Femur (tissue), 1 donor: ENCODE measurements at places on chromosomes 12 and 14.

DNA sequence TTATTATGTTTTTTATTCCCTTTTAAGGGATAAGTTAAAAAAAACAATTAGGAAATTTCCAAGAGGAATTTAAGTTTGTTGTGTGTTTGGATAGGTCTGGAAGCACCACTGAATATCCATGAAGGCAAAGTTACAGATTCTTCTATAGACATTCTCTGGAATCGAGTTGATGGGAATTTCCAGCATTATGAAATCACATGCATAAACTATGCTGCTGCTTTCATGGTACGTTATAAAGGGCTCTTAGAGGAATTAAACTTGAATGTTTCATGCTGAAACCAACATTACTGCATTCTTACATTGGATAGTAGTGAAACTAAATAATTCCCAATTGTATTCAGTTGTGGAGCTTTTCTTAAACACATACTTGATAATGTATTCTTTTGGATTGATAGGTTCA is 21.5 kb upstream of the PTPRQ start:
- no peak for DNase-seq

DNA sequence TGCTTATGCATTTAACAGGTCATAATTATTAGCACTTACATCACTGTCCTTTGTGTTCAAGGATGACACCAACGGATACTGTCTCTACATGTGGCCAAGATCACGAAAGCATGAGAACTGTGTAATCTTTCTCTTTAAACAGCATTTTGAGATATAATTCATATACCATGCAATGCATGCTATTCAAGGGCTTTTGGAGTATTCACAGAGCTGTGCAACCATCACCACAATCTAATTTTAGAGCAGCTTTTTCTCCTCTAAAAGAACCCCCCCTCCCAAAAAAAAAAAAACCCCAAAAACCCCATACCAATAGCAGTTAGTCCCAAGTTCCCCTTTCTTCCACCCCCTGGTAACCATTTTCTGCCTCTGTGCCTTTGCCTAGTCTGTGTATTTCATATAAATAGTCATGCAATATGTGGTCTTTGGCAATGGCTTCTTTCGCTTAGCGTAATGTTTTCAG is 60.6 kb downstream of the SPRING1 start:
- no peak for DNase-seq

GRCh38 chr12:132662901-132663755 is 24.0 kb downstream of the POLE start:
- no peak for DNase-seq

DNA sequence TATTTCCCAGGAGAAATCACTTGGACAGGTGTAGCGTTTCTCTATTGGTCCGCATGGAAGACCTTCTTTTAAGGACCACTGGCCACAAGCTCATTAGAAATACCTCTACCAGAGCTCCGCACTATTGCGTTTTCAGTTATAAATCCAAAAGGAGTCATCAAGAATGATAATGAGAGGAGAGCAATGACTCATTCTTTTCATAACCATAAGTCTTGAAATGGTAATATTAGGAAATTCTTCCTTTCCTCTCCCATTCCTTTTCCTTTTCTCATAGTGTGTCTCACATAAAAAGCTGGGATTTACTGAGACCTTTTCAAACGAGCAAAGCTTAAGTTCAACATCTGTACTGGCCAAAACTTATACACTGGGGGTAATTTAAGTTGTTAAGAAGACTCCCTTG is 215.7 kb downstream of the CPNE8 start:
- DNase-seq, result no peak

- DNase-seq, result no peak
Observed at GRCh38 chr12:86914721-86915120, 658.5 kb upstream of the MGAT4C start.

DNA sequence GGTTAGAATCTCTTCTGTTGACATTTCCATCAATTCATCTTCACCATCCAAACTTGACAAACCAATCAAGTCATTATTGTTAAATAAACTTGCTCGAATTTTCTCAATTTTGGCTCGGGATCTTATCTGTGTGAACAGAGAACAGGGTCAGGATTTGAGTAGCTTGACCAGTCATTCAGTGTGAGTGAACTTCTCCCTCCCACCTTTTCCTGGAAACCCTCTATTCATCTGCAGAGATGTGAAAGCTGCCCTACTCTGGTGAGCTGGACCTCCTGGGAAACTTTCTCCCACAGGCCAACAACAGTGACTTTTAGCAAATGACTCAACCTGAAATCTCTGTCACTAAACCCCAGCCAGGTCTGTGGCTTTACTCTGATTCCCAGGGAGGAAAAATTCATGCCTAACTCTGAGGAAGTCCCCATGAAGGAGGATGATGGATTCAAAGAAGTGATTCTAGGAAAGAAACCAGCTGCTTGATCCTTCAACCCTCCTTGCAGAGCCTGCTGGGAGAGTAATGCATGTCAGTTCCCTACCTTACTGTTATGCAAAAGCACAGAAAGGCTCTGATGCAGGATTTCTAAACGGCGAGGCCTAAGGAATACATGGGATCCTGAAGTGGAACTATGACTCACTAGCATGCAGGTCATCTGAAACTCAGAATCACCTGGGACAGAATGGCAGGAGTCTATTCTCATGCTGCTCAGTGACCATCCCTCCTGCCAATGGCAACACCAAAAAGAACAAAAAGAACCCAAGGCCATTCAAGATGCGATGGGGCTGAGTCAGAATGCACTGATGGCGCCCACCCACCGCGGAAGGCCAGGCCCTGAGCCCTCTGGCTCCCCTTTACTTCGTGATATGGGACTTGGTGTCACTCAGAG is 58.0 kb downstream of the TRAFD1 start:
- no peak for DNase-seq

DNA sequence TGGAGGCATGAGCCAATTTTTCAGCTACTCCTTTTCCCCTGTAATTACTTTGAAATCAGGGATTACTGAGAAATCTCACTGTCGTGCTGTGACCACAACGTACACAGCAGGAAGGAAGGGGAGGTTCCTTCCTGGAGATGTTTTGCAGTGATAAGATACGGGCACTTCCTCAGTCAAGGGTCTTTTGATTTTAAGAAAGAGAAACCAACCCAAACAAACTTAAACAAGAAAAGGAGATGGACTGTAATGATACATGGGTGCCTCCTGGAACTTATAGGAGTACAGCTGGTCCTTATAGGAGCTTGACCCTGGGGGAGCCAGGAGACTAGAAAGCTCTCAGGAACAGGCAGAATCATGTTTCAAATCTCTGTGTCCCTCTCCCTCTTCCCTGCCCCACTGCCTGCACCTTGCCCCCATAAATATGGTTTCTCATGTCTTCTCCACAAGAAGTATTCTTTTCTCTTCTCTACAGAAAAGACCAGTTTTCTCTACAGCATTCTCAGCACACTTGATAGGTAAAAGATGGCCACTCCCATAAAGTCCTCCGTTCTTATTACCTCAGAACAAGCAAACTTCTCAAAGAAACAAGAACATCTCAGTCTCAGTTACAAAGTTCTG is 281.1 kb upstream of the AMIGO2 start:
- DNase-seq, result no peak

GRCh38 chr14:68856572-68856971 is 63.7 kb upstream of the ZFP36L1 start:
- no peak for DNase-seq

DNA sequence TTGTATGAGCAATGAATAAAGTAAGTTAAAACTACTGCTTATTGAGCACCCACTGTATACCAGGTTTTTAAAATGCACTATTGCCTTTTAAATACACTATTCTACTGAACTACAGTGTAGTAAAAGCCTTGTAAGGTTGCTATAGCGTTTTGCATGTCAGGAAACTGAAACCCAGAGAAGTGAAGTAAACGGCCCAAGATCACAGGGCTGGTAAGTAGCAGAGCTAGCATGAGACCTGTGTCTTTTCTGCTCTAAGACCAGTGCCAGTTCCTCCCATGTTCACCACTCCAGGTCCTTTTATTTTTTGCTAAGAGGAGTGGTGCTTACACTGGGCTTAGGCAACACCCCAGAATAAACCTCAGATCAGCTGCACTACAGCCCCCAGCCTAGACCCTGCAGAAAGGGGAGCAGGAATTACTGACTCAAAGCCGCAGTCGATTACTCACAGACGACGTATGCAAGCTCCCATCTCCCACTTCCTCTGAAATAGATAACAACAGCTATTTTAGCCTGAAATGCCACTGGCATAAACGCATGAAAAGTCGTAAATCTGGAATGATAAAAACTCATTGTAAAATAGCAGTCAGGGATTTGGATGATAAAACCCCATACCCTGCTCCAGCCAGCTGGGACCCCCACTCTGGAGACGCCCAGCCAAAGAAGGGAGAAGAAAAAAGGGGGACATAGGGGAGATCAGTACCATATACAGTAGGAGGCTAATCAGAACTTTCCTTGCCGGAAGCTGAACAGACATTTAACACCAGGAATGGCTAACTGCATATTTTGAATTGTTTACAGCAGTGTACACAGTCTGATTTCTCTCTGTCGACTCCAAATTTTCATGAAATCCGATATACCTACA is 108.3 kb downstream of the NUAK1 start:
- no peak for DNase-seq

- no peak for DNase-seq
Observed at GRCh38 chr12:107236824-107237511, 143.6 kb upstream of the CRY1 start.

DNA sequence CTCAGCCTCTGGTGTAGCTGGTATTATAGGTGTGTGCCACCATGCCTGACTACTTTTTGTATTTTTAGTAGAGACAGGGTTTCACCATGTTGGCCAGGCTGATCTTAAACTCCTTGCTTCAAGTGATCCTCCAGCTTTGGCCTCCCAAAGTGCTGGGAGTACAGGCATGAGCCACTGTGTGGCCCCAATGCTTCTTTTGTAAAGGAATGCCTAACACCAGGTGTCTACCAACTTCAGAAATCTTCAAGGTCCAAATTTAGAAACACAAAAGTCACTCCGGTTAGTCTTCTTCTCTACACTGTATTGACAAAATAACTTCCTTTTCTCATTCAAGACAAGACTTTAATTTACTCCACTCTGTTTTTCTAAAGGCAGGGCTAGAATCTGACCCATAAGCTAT is 188.7 kb downstream of the PRKD1 start:
- DNase-seq, result no peak

DNA sequence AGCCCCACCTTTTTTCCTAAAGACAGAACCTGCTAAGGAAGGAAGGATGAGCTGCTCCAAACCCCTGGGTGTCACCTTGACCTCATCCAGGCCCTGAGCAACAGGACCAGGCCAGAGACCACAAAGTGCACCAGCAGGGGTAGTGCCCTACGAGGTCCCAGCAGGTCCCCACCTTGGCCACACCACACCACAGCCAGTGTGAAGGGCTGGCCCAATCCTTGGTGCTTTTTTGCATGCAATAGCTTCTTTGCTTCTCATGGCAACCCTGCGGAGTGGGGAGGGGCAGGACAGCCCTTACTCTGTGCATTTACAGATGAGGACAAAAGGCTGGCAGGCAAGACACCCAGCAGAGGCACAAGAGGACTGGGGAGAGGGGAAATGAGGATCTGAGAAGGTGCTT is 352.6 kb downstream of the BCL11B start:
- DNase-seq, result peak; percentile 5

GRCh38 chr14:61332658-61333029 is 11.3 kb downstream of the PRKCH start:
- no peak for DNase-seq

- DNase-seq, result no peak
Observed at GRCh38 chr12:122094735-122095631, 16.4 kb downstream of the MLXIP start.

- DNase-seq, result peak; percentile 70
Observed at GRCh38 chr14:75333606-75334548, 55.2 kb downstream of the FOS start.

GRCh38 chr12:52362118-52362726 is 5.1 kb downstream of the KRT85 start:
- DNase-seq, result no peak

- no peak for DNase-seq
Observed at GRCh38 chr12:43988838-43989560, 153.1 kb downstream of the TMEM117 start.

GRCh38 chr12:6943389-6943721 is 261 bp upstream of the RNU7-1 start:
- DNase-seq, result peak; percentile 92

GRCh38 chr14:104353221-104353920 is 215.0 kb downstream of the KIF26A start:
- DNase-seq, result peak; percentile 14
